ENCODE measurements at places on chromosomes 5 and 9. TPM values are rescaled to one million over a fixed set of nuclear protein-coding genes. Genes with fewer than 3 reads are reported as not detected.

DNA sequence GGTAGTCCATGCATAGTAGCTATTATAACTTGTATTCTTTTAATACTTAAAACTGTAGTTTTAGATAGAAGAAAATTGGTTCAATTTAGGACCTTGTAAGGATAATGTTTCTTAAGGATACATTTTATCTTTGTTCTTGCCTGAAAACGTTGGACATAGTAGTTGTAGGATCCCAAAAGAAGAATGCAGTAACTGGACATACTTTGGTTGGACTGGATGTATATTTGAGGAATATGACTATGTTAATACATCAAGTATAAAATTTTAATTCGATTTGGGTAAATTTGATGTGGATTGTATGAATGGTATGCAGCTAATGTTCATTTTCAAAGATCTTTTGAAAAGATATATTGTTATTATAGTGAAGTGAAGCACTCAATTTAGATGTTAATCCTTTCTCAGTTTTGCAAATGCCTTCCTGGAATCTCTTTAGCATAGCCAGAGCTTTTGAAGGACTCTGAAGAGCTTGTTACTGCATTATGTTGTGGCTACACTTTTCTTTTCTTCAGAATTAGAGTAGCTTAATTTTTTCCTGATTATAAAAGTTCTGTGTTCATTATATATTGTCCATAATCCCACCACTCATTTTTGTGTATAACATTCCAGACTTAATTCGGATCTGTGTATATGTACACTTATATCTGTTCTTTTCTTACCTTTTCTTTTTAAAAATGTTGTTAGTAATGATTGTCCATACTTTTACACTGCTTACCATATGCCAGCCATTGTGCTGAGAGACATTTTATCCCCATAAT is 41.2 kb downstream of the LRRTM2 start:
- DNase-seq, result no peak

ZMAT2 gene
- total RNA-seq, result 73.5 TPM

DNA sequence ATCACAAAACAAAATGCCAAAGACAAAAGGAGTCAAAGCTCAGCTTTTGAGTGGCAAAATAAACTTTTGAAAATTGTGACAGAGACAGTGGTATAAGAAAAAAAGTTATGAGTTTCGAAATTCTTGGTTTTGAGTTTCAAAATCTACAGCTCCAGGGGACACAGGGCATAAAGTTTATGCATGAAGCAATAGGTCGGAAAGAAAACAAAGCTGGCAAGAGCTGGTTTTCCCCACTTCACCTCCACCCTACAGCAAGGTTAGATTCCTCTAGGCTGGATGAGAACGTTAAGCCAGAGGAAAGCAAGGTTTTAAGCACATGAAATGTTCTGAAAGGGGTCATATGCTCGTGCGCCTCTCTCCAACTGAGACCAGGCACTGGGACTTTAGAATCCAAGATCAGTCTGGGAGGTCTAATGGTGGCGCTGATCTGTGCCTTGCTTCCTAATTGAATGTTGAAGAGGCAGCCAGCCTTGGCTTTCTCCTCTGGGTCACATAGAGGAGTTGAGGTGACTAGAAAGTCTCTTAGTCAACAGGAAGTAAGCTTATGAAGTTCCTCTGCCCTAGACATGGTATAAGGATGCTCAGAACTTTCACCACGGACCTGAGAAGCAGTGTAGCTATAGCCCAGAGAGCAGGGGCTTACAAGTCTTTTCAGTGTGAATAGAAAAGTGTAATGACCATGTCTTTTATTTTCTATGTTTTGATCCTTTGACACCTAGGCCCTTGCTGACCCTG is 167.7 kb upstream of the DMAC1 start:
- DNase-seq, result no peak

- DNase-seq, result no peak
These were observed 62.7 kb downstream of the ANKRD33B start for GRCh38 chr5:10626473-10627013.

GRCh38 chr5:131460867-131461572 is 174.0 kb downstream of the RAPGEF6 start:
- DNase-seq, result no peak

CCL27 gene
- not detected for total RNA-seq

GRCh38 chr9:108244686-108245085 is 611.1 kb downstream of the ACTL7B start:
- DNase-seq, result no peak

LPAR1 gene
- 11.5 TPM for total RNA-seq

DNA sequence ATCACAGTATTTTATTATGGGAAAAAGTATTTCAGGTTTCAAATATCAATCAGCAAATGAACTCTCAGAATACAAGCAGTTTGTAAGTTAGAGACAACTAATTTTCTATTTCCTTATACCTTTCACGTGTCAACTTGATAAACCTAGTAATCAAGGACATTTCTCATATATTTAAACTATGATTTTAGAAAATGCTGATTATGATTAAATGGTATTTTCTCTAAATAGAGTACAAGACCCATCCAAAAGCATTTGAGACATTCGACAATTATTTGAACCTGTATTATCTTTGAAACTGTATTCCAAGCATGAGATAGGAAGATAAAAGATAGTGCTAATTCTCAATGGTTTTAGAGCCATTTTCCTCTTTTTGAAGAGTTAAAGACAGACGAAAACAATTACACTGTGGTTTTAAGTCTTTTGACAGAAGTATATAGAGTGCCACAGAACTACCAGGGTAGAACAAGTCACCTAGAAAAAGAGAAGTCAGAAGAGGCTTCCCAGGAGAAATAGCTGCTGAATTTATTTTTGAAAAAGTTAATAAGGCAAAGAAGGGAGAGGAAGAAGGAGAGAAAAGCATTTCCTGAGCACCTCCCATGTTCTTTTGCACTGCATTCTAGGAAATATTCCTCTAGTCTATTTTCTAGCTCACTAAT is 5.6 kb downstream of the MEIKIN start:
- no peak for DNase-seq

GRCh38 chr5:169707686-169708085 is 70.6 kb downstream of the DOCK2 start:
- no peak for DNase-seq

- DNase-seq, result no peak
These were observed 12.7 kb downstream of the VAV2 start for GRCh38 chr9:133979273-133979920.

- DNase-seq, result no peak
These were observed 199.8 kb downstream of the LRRC70 start for GRCh38 chr5:62778316-62779009.

DNA sequence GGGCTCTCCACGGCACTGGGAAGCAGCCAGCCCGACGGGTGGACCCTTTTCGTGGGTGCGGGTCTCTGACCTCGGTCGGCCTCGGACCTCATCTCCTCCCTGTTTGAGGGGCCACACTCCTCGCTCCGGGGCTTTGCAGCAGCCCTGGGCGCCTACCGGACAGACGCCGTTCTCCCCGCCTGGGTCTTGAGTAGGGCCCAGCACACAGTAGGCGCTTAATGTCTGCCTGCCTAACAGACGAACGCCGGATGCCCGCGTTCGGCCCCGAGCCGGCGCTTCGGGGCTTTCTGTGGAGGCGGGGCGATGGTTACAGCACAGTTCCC is 842 bp upstream of the GTF3C5 start:
- no peak for DNase-seq
